AG09319 (cell line): ENCODE measurements at places on chromosomes 13 and 19.

GRCh38 chr13:28273919-28274318 lies 135.6 kb downstream of the PAN3 start:
- no peak for DNase-seq

- DNase-seq: no peak
Measured at GRCh38 chr13:62110079-62110478, 694.4 kb upstream of the PCDH20 start.

DNA sequence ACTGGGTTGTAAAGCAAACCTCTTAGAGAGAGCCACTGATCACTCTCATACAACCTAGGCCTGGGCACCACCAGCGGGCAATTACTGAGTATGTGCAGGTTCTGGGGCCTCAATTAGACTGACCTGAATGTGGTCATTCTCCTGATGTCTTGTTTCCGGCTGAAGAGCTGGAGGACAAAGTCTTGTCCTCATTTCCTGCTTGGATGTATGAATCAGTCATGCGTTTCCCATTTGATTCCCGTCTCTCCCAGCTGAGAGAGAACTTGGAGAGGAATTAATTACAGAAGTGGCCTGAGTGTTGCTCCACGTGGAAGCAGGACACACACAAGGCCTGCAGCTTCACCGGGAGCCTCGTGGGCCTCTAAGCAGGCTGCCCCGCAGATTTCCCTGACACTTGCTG lies 799.3 kb upstream of the ARGLU1 start:
- no peak for DNase-seq

- DNase-seq: no peak
Measured at GRCh38 chr13:29758531-29759114, 91.8 kb downstream of the UBL3 start.

DNA sequence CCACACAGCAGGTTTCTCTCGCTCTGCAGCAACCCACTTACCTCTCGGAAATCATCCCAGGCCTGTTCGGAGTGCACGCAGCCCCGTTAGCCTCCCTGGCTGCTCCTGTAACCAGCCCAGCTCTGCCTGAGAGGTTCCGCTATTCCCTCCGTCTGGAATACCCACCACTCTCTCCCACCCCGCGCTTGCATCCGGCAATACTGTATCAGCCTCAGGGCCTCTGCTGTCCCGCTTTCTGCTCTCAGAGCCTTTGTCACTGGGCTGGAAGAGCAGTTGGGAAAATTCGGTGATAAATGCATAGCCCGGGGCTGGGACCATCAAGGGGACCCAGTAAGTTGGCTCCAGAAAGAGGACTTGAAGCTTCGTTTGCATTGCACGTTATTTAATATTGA lies 759 bp upstream of the TLE6 start:
- DNase-seq: no peak

- no peak for DNase-seq
Measured at GRCh38 chr19:17629760-17630159, 58.4 kb downstream of the UNC13A start.

- DNase-seq: no peak
Measured at GRCh38 chr13:109821103-109821502, 34.7 kb upstream of the IRS2 start.

- peak; percentile 24 for DNase-seq
Measured at GRCh38 chr19:38277549-38277948, 13.2 kb downstream of the SPINT2 start.

DNA sequence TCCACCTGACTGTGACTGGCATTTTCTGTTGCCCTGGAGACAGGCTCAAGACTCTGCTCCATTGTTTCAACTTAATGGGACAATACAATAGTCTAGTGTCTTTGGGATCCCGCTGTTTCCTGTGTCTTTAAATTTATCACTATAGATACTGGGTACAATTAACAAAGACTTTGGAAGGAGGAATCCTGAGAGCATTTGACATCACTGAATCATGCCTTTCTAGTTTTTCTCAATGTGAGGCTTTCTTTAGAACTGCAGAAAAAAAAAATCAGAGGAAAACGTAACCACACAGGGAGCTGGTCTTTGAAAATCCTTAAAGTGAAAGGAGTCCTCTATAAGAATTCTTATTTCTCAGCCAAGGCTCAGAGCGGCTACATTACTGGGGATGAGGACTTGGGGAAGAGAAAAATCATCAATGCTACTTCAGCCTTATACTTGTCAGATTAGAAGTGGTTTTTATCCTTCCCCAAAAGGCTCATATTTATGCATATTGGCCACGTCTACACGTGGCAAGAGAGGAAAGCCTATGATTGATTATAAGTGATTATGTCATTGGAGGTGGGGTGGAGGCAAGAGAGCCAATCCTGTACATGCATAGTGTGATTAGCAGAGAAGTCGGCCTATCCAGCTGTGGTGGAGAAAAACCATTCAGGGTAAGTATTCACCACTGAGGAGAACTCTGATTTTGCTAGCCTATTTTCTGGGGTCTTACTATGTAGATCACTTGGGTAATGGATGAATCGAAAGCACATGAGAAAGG lies 34.4 kb upstream of the UBL3 start:
- no peak for DNase-seq
